Stimulated activated CD4-positive, alpha-beta T cell treated with anti-CD3 and anti-CD28 coated beads, Interleukin-1b, Interleukin-23, amount 100 ng/mL, for 1 hour (primary cell): ENCODE measurements at places on chromosomes 13 and 19.

DNA sequence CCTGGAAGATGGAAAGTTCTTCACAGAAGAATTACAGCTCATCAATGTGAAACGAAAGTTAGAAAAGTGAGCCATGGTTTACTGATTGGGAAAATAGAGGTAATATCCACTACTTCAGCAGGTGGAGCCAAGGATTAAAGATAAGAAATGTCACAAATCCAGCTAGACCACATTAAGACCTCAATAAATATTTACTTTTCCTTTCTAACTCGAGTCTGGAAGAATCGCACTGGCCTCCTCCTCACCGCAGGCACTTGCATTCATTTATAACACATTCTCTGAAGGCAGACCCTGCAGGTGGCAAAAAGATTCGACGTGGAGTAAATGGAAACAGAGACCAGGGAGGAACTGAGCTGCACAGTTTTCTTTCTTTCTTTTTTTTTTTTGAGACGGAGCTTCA lies 7.4 kb downstream of the SLC35E1 start:
- DNase-seq: no peak

DNA sequence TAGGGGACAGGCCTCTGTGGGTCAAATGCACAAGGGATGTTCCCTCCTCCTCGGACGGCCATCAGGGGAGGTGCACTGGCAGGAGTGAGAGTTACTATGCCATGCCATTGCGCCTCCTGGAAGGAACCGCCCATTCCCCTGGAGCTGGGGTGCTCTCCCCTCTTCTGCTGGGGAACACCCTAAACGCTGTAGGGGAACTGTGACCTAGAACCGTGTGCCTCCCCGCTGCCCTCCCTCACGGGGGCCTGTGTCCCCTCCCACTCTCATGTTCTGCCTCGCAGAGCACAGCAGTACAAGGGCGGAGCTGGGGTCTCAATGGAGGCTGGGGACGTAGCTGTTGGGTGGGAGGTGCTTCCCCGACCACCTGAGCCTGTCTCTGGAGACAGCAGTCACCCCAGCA lies 17.2 kb upstream of the CRTC1 start:
- no peak for DNase-seq

DNA sequence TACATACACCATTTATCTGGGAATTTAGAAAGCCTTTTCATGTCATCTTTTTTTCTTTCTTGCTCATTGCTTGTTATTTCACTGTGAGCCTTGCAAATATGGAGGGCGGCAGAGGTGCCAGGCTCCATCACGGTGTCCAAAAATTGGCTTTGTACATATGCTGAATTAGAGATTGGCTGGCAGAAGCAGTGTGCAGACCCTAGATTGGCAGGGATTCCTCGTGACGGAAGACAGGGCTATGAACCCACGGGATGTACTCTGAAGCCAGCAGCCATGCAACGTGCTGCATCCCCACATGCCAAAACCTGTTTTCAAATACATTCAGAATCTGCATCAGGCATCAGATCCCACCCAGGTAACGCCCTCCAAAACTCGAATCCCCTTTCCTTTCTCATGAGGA lies 142.8 kb downstream of the ZIC5 start:
- no peak for DNase-seq

DNA sequence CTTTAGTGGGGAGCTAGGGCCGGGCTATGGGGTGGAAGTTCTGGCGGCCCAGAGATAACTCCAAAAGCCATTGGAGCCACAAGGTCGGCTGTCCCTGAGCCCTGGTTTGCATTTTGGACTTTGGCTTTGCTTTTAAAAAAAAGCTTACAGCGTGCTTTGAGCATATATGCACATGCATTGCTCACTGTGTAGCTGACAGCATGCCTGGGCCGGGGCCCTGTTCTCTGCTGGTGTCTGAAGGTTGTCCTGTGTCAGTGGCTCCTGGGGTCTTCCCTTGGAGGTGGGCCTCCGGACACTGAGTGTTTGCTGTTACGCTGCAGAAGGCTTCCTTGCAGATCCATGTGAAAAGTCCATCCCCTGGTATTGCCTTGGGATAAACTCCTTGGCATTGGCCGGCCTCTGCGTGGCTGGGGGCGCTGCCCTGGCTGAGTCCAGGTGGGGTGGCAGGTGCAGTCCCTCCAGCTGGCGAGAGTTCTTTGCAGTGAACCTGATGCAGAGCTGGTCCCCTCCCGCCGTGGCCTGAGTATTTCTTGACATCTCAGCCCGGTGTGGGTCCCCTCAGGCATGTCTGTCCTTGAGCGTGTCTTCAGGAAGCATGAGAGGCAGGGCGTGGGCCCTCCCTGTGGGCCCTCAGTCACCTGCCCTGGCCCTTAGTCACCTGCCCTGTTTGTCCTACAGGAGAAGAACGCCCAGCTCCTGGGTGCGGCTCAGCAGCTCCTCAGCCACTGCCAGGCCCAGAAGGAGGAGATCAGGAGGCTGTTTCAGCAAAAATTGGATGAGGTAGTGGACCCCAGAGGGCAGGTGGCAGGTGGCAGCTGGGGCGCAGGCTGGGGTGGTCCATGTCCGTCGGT lies 23.0 kb downstream of the PLEKHJ1 start:
- no peak for DNase-seq

DNA sequence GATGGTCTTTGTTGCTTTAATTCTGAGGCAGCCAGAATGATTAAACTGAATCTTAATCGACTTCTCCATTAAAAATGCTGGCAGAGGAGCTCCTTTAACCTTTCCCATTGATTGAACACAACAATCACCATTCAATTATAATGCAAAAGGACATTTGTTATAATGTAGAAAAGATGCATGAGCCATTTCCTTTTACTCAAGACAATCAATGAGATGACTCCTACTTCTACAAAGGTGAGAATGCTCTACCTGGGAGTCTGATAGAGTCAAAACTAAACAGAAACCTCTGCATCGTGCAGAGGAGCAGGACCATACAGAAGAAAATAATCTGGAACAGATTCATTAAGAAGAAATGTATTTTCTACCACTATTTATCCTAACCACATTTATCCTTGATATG lies 253.6 kb upstream of the DACH1 start:
- no peak for DNase-seq

DNA sequence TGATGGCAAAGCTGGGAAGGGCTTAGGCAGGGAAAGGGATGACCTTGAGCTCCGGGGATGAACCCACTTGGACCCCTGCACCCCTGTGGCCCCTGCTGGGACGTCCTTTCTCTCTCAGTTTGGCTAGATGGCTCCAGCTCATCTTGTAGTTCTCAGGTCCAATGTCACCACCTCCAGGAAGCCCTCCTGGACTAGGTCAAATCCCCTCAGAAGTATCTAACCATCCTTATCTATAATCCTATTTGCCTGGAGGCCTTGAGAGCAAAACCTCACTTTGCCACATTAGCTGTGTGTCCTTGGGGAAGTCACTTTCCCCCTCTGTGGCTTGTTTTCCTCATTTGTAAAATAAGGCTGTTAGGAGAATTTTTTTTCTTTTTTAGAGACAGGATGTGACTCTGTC lies 42.7 kb upstream of the NFIC start:
- no peak for DNase-seq
